Thymus (tissue), 14 donors: ENCODE measurements at places on chromosomes 4 and X. TPM values are rescaled to one million over a fixed set of nuclear protein-coding genes. Genes with fewer than 3 reads are reported as not detected.

The DMP1 gene
- 1.1 TPM for polyA plus RNA-seq

The RPL9 gene
- 3,607 TPM for polyA plus RNA-seq

The SYNPO2 gene
- polyA plus RNA-seq = 31.3 TPM

The CTAG2 gene
- polyA plus RNA-seq = 0.05 TPM

The PNMA5 gene
- 0.25 TPM for polyA plus RNA-seq

The KLB gene
- 0.14 TPM for polyA plus RNA-seq

The SHROOM2 gene
- 4.6 TPM for polyA plus RNA-seq

The SYTL5 gene
- polyA plus RNA-seq = 0.66 TPM

The RHOXF1 gene
- polyA plus RNA-seq = 0.39 TPM

The VGLL1 gene
- 0.62 TPM for polyA plus RNA-seq

The ADRA2C gene
- polyA plus RNA-seq = 4.4 TPM

The GPR173 gene
- 1.5 TPM for polyA plus RNA-seq

The PLP1 gene
- 4.2 TPM for polyA plus RNA-seq

The PAGE4 gene
- 1.2 TPM for polyA plus RNA-seq

The AMER1 gene
- polyA plus RNA-seq = 0.87 TPM

The RPS6KA3 gene
- 20.9 TPM for polyA plus RNA-seq

The FAM149A gene
- 1.9 TPM for polyA plus RNA-seq

The CENPVL2 gene
- 0.41 TPM for polyA plus RNA-seq

The AR gene
- polyA plus RNA-seq = 1.7 TPM

The MAGEE2 gene
- polyA plus RNA-seq = under 0.01 TPM

The ACTRT1 gene
- not detected for polyA plus RNA-seq

The CCKAR gene
- polyA plus RNA-seq = 0.05 TPM

The CCDC120 gene
- polyA plus RNA-seq = 4.4 TPM

The HS6ST2 gene
- polyA plus RNA-seq = 1.8 TPM

The HERC5 gene
- polyA plus RNA-seq = 19.1 TPM

The TREX2 gene
- polyA plus RNA-seq = 1.2 TPM

The PPP1R2C gene
- not detected for polyA plus RNA-seq

The HSFX2 gene
- polyA plus RNA-seq = 1.1 TPM

The CLGN gene
- polyA plus RNA-seq = 1.0 TPM

The SPANXB1 gene
- polyA plus RNA-seq = 0.41 TPM

The FGB gene
- 1.3 TPM for polyA plus RNA-seq

The MAGEE1 gene
- polyA plus RNA-seq = 3.4 TPM

The FAM114A1 gene
- 7.3 TPM for polyA plus RNA-seq

The NDST3 gene
- polyA plus RNA-seq = 1.0 TPM

The PAGE1 gene
- not detected for polyA plus RNA-seq

The SYN1 gene
- polyA plus RNA-seq = 4.0 TPM

The IL3RA gene
- 12.7 TPM for polyA plus RNA-seq

The UGT8 gene
- polyA plus RNA-seq = 0.30 TPM

The TEC gene
- polyA plus RNA-seq = 4.2 TPM

The SORCS2 gene
- 2.2 TPM for polyA plus RNA-seq

The SULT1E1 gene
- 16.5 TPM for polyA plus RNA-seq

The RENBP gene
- polyA plus RNA-seq = 18.3 TPM

The EDA gene
- 1.5 TPM for polyA plus RNA-seq

The NKRF gene
- 13.3 TPM for polyA plus RNA-seq

The NOX1 gene
- 1.4 TPM for polyA plus RNA-seq

The GABRQ gene
- 0.09 TPM for polyA plus RNA-seq
